ENCODE measurements at places on chromosomes 12 and 14. TPM values are rescaled to one million over a fixed set of nuclear protein-coding genes. Genes with fewer than 3 reads are reported as not detected.

The ZNF26 gene
- 3.1 TPM for total RNA-seq

The SELPLG gene
- 3.4 TPM for total RNA-seq

The KCNJ8 gene
- 51.3 TPM for total RNA-seq

The SMIM41 gene
- total RNA-seq: 0.30 TPM

The KRT3 gene
- total RNA-seq: not detected

GRCh38 chr12:26622601-26623000 lies 210.4 kb downstream of the ITPR2 start:
- peaks cover 55% of the 10 kb centered on the region for H3K36me3 ChIP-seq
- H3K27me3 ChIP-seq: no peaks in the 10 kb centered on the region
- DNase-seq: no peak
- no peak overlapping the region for H3K4me3 ChIP-seq

- H3K27ac ChIP-seq: no peak overlapping the region
- no peaks in the 10 kb centered on the region for H3K27me3 ChIP-seq
- peak; percentile 45 for DNase-seq
- H3K4me3 ChIP-seq: no peak overlapping the region
Observed at GRCh38 chr14:68444449-68445168, 348.3 kb downstream of the ZFP36L1 start.

GRCh38 chr12:32390572-32391219 lies 8.7 kb upstream of the FGD4 start:
- H3K27me3 ChIP-seq: no peaks in the 10 kb centered on the region
- H3K36me3 ChIP-seq: no peaks in the 10 kb centered on the region
- no peak overlapping the region for H3K27ac ChIP-seq
- peaks cover 5% of the 10 kb centered on the region for H3K4me1 ChIP-seq
- peak overlapping the region; percentile 64 for H3K4me3 ChIP-seq

DNA sequence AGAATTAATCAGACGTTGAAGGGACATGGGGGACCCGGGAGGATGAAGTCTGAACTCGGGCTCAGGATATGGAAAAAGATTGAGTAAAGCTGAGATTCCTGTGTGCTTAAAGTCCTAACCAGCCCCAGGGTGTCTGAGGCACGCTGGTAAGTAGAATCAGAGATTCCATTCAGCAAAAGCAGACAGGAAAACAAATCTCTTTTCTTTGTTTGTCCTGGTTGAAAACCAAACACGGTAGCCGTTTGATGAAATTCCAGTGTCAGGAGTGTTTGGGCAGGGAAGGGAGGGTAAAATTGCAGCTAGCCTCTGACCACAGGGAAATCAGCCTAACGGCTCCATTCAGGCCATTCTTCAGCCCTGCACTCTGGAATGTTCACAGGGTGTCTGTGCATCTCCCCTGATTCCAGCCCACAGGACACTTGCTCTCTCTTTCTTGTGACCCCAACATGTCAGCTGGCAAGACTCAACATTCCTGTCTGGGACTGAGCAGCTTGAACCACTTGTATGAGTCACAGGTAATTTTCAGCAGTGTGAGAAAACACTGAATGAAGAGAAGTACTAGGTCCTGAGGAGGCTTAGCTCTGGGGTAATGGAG lies 31.0 kb downstream of the NINJ2 start:
- no peak for DNase-seq
- no peaks in the 10 kb centered on the region for H3K27me3 ChIP-seq
- H3K4me3 ChIP-seq: peak overlapping the region; percentile 20

DNA sequence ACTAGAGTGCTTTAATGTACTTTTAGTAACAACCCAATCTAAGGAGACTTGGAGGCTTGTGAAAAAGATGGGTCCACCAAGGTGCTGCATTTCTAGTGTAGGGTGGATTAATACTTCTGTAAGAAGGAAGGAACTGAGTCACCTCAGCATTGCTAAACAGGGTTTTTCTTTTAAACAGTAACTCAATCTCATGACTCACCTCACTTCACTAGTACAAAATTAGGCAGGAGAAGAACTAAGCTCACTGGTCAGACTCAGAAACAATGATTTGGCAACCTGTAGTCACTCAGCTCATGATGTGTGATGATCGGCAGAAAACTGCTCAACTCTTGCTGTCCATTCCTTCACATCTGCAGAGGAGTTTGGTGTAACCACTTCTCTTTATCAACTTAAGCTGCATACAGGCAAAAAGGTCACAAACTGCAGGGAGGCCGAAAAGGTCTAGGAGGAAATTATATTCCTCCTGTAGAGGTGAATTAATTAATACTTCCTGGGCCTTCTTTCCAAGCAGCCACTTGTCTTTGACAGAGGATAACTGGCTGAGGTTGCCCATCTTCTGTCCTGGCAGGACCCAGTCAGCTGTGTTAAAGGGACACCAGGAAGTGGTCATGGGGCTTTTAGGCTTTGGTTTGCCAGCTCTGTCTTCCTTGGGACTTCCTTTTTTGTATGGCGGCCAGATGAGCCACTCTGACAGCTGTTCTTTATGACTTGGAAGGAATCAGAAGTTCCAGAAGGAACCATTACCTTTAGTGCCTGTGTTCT lies 466.9 kb downstream of the FUT8 start:
- no peak for DNase-seq
- no peak overlapping the region for H3K4me3 ChIP-seq
- H3K27ac ChIP-seq: no peak overlapping the region
- no peaks in the 10 kb centered on the region for H3K36me3 ChIP-seq

DNA sequence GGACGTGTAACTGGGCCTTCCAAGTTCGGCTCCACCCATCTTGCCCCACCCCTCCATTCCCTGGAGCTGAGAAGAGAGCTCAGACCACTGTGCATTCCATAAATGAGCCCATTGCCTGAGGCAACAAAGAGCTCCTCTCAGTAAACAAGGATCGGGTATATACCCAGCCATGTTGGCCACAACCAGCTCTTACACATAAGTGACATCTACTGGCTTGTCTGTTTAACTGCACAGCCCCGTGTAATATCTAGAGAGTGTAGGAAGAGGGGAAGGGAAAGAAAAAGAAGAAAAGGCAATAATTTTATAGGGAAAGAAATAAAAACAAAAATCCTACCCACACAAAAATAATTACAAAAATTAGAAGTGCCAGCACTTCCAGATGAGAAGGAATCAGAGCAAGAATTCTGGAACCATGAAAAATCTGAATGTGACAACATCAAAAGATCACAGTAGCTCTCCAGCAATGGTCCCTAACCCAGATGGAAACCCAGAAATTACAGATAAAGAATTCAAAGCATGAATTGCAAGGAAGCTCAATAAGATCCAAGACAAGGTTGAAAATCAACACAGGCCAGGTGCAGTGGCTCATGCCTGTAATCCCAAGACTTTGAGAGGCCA lies 308.1 kb downstream of the RPAP3 start:
- H3K4me3 ChIP-seq: no peak overlapping the region
- DNase-seq: no peak

- no peaks in the 10 kb centered on the region for H3K4me1 ChIP-seq
- no peaks in the 10 kb centered on the region for H3K27me3 ChIP-seq
- no peak for DNase-seq
- H3K4me3 ChIP-seq: no peak overlapping the region
- H3K27ac ChIP-seq: no peak overlapping the region
- H3K36me3 ChIP-seq: no peaks in the 10 kb centered on the region
Observed at GRCh38 chr12:5308216-5308615, 123.7 kb upstream of the NTF3 start.
